NCI-H2081 treated with DMSO at 0.1 percent for 48 hours (cell line): ENCODE measurements at places on chromosomes 7 and 10.

DNA sequence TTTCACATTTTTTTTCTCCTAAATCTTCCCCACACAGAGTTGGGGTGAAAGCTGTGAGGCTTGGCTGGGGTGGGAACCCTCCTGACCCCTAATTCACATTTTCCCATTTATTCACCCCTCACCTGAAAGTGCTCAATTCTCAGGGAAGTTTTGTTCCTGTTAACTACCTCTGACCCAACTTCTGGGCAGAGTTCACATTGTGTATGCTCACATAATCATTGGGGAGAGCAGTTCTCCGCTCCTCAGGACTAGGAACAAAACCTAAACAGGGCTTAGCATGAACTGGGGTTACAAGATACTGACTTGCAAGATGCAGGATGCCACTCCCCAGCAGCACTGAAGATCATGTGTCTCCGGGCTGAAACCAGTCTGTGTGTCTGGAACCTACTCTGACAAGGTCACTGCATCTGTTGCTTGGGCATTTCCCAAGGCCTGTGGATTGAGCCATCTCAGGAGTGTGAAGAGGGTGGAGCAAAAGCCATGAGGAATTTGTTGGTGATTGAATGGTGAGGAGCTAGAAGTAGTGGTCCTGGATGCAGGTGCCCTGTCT, 258.1 kb upstream of the IGFBP3 start:
- no peak for DNase-seq

DNA sequence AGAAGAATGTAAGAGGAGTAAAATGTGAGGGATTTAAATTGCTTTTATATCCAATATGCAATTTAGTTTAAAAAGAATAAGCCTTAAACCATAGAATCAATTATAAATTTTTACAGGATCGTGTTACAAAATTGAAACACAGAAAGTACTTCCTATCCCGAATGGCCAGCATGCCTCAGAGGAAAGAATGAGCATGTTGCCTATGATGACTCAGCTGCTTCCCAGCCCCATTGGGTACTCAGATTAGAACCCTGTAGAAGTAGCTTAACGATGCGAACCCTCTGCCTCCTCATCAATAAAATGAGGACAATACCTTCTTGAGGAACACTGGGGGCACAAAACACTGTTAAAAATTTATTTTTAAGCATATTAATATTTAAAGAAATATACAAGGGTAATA, 113.4 kb upstream of the CDK1 start:
- DNase-seq: no peak

DNA sequence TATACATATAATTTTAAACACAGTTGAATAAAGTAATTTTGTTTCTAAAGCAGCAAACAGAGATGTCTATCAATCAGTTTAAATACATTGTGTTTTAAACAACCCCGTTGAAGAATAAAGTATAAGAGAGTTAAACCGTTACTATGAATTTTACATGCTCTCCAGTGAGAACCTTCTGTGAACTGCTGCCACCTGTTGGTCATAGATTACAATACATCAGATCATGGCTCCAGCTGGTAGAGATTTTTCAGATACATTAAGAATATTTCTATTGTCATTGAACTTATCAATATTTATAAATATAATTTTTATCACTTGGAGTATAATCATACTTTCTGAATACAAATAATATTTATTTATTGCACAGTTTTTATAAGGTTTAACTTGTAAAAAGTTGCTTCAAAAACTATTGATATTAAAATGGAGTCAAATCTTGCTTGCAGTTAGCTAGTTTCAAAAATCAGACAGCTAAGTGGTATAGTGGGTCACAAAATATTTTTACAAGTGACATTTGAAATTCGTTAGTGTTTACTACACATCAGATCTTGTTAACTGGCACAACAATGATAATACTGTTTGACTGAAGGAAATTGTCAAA, 561.2 kb upstream of the PHF14 start:
- no peak for DNase-seq

DNA sequence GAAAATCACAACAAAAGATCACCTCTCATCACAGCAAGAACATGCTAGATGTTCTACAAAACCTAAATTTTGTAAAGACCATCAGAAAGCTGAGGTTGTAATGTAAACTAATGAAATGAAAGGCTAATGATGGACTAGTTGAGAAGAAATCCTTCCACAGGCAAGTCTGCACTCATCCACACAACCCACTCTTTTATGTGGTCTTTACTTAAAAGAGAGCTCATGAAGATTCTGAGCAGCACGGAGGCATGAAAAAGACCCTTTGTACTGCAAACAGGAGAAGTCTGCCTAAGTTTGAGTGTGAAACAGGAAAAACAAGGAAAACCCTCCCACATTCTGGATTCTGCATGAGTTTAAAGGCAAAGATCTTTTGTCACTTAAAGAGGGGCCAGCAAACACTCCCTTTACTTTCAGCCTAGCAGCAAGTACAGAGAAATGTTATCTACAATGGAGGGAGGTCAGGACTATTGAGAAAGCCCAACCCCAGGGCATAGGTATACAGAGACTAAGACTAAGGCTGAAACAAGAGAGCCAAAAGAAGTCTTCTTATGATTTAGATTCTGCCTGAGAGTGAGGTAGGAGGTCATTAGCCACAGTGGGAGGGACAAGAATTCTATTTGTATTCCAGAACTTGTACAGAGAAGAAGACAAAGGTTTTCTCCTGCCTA, 521.2 kb upstream of the TEX47 start:
- no peak for DNase-seq
